NCI-H2081 treated with DMSO at 0.1 percent for 48 hours (cell line): ENCODE measurements at places on chromosomes 7 and 10.

- no peak for DNase-seq
Observed at GRCh38 chr10:101597091-101597900, 9.2 kb downstream of the DPCD start.

- DNase-seq, result no peak
Observed at GRCh38 chr7:121032645-121033460, 44.3 kb downstream of the CPED1 start.

GRCh38 chr10:110151467-110151866 is 55.9 kb upstream of the MXI1 start:
- no peak for DNase-seq

GRCh38 chr10:4633186-4633585 is 192.8 kb upstream of the AKR1E2 start:
- no peak for DNase-seq

DNA sequence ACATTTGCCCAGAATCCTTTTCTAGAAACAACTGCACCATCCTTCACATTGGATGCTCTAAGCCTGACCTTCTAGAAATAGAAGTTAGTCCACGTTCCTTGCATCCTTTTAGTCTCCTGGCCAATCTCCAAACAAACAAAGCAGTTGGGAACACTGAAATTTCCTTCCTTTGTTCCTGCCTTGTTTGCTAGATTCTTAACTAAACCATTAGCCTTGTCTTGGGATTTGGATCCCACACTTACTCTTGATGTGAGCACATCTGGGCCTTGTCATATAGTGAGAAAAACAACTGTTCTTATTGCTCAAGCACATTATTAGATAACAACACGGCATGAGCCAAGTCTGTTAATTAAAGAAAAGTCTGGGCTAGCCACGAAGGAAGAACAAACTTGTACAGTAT is 319.3 kb upstream of the GHITM start:
- no peak for DNase-seq

- DNase-seq, result no peak
Observed at GRCh38 chr7:18228686-18229085, 201.0 kb upstream of the PRPS1L1 start.

GRCh38 chr7:141541375-141541774 is 9.8 kb upstream of the AGK start:
- DNase-seq, result no peak

DNA sequence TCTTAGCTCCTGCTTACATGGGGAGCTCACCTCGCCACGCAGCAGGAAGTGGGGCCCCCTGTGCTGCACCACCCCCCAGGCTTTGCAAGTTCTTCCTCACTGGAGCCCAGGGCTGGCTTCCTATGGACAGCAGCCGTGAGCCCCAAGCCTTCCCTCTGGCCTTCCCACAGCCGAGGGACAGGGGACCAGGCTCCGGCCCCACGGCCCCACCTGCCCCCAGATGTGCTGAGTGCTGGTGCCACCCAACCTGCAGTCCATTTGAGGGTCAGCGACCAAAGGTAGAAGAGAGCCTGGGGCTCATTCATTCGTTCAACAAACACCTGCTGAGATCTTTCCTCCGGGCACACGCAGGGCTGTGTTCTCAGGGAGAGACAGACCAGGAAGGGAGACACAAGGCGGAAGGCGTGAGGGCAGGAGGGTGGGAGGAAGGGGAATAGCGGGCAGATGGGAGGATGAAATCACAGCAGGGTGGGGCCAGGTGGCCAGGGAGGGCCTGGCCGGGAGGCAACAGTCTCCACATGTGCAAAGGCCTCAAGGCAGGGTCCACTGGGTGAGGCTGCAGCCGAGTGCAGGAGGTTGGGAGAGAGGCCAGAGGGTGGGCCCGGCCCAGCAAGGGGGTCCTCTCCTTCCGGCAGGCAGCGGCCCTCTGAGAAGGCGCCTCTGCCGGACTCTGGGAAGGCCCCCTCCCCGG is 100.1 kb downstream of the FOXL3 start:
- no peak for DNase-seq

GRCh38 chr7:28400838-28401360 is 11.4 kb upstream of the CREB5 start:
- no peak for DNase-seq

DNA sequence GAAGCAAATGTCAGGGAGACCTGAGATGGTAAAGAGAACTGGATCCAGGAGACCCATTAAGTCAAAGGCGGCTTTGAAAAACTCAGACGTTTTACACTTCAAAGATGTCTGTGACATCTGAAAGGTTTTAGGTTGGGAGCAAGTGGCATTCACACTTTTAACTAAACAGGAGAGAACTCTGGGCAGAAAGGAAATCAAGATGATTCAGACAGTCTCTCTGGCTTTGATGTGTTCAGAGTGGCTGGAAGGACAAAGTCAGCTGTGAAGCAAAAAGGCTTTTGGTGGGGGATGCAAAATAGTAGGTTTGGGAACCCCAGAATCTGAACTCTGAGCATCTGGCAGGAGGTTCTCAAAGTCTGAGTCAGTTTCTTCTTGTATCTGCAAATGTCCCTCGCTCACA is 66.6 kb downstream of the PRKCQ start:
- DNase-seq, result no peak

DNA sequence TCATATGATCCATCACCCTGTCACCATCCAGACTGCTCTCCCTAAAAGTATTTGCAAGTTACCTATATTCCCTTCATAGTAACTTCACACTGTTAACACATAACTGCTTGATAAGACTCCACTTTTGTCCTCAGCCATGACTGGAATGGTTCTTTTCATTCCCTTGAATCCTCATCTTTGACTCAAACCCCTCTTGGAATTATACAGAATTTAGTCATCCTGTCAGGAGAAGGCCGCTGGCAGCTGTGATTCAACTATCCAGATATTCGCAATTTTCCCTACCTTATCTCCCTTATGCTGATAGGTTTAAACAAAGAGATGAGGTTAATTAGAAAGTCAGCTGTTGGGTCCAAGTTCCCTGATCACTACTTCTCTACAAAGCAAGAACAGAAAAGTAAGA is 143.0 kb upstream of the HPS1 start:
- DNase-seq, result no peak

- DNase-seq, result no peak
Observed at GRCh38 chr7:57177856-57178767, 45.9 kb upstream of the ZNF479 start.

GRCh38 chr7:135670179-135670578 is 7.9 kb downstream of the STMP1 start:
- DNase-seq, result no peak
